Memory B cell (primary cell): ENCODE measurements at places on chromosomes 1 and 21.

DNA sequence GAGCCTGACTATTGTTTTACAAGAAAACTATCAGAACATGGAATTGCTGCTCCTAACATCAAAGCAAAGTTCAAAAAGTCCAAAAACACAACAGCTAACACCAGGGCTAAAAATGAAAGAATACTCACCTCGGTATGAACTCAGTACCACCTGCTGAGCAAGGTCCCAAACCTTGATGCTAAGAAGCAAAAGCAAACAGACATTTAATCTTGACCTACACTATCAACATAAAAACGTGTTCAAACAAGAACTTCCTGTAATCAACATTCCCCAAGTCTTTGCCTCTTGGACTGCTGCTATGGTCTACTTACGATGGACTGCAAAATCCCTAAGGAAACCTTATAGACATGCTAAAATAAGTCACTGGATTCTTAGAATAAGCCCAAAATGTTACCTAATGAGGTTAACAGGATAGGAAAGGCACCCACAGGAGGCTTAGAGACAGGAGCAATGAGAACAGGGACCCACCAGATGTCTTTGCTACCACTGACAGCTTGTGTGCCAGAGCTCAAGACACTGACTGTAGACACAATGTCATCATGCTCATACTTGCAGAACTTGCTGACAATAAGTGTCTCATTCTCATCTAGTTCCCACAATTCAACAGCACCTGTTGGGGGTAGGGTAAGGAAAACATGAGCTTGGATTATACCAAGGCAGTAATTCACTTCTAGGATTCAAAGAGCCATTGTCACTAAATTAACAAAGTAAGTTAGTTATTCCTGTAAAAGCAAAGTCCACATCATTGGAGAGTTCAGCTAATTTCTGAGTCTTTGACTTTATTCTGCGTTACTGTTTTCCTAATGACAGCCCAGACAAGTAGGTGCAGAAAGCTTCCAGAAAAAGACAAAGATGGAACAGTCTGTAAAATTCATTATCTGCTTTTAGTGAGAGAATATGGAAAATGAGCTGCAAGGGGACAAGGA lies 1.8 kb downstream of the WDR77 start:
- no peak for DNase-seq

DNA sequence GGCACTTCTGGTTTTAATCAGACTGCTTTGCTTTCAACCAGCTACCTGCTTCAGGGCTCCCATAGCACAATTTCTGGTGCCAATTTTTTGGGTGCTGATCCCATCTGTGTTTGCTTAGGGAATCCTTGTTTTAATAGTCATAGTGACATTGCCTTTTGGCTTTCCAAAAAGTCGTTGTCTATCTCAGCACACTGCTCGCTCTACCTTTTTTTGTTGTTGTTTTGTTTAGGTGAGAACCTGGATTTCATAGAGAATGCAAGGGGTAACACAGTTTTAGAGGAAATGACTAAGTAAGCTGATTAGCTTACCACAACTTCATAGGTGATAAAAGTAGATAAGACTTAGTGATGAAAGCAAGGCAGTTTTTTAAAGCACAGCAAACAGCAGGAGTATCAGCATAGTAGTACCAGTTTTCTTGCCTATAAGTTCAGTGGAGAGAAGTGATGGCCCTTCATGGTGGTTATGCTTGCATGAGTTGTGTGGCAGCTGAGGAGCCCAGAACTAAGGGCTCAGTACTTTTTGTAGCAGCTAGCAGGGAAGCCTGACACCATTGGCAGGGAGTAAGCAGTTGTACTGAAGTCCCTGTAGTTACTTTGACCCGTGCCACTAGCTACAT lies 31.3 kb downstream of the NEK7 start:
- no peak for DNase-seq

- no peak for DNase-seq
Observed at GRCh38 chr1:83929184-83929583, 69.7 kb downstream of the TTLL7 start.

DNA sequence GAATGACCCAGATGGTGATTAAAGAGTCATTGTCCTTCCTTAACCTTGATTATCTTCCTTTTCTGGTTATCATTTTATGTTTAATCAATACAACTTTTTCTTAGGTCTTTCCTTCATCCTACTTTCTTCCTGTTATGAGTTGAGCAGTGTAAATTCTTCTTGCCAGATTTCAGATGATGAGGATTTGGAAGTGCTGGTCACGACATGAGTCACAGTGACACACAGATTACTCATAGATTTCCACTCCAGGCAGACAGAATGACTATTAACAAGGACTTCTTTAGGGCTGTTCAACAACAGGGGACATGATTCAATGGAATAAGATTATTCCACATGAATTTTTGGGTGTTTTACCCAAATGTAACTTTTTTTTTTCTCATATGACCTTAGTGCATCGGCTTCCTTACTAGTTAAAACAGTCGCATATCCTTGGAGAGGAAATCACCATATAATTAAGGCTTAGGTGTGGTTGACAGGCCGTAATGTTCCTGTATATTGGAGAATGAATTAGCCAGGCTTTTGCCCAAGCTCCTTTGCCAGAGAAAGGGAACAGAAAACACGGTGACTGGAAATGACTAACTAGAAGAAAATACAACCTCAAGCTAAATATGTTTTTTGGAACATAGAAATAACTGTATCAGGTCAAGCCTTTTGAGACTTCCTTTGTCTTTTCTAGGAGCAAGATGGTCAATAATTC lies 44.2 kb downstream of the PRRX1 start:
- no peak for DNase-seq

DNA sequence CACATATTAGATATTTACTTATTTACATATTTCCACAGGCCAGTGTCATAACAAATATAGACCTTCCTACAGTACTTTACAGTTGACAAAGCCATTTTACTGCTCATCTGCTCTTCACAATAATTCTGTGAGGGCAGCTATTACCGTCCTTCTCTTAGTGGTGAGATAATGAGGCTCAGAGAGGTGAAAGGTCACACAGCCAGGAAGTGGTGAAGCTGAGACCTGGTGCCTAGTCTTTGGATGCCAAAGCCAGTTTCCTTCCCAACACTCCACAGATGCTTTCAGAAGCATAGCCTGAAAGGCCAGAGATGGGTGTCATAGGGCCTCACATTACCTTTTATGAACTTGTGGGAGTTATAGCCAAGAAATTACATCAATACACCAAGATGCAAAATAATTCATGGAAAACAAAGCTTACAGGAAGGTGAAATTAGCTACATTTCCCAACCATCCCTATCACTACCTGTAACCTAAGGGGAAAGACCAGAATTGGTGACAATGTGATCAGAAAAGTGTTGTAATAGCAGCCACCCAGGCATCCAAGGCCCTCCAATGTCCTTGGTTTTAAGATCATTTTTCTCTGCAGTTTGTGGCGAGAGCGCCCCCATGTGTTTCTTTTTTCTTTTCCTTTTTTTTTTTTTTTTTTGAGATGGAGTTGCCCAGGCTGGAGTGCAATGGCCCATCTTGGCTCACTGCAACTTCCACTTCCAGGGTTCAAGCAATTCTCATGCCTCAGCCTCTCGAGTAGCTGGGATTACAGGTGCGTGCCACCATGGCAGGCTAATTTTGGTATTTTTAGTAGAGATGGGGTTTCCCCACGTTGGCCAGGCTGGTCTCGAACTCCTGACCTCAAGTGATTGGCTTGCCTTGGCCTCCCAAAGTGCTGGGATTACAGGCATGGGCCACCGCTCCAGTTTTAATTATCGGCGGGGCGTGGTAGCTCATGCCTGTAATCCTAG lies 26.5 kb upstream of the RPL11 start:
- no peak for DNase-seq

DNA sequence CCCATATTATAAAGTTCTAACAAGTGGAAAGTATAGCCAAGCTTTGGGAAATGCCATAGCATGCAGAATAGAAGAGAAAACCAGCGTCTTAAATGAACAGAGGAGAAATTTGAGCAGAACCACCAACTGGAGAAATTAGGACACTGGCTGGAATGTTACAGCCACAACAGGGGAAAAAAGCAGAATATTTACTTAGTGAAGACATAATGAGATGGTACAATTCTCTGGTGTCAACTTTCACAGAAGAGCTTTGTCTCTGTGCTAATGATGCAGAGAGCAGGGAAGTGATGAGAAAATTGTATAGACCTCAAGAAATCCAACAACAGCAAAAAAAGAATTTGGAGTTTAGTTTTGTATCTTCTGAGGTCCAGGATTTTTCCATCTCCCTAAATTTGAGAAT lies 249.7 kb downstream of the KIF26B start:
- no peak for DNase-seq
